ENCODE measurements at places on chromosomes 5 and 9. TPM values are rescaled to one million over a fixed set of nuclear protein-coding genes. Genes with fewer than 3 reads are reported as not detected.

FOXD4L6 gene
- 0.82 TPM for total RNA-seq

EPB41L4A gene
- total RNA-seq, result 33.8 TPM

GLIPR2 gene
- 8.6 TPM for total RNA-seq

ANKRD20A1 gene
- total RNA-seq, result 6.5 TPM

DCTN3 gene
- 165 TPM for total RNA-seq

PTPN3 gene
- 3.3 TPM for total RNA-seq

PCSK5 gene
- 15.5 TPM for total RNA-seq

CCNI2 gene
- total RNA-seq, result 1.6 TPM

PRR7 gene
- 12.2 TPM for total RNA-seq

RNF44 gene
- total RNA-seq, result 9.8 TPM

SVEP1 gene
- 8.6 TPM for total RNA-seq

PCDHGA5 gene
- 5.7 TPM for total RNA-seq

SPIN1 gene
- total RNA-seq, result 351 TPM

TAF11L5 gene
- total RNA-seq, result not detected

OLFML2A gene
- total RNA-seq, result 1.6 TPM

GMCL2 gene
- not detected for total RNA-seq

Data from frontal cortex (tissue), 4 donors.